ENCODE measurements at places on chromosomes 4 and X.

GRCh38 chrX:136752346-136752745 lies 28.4 kb downstream of the ARHGEF6 start:
- DNase-seq, result no peak

DNA sequence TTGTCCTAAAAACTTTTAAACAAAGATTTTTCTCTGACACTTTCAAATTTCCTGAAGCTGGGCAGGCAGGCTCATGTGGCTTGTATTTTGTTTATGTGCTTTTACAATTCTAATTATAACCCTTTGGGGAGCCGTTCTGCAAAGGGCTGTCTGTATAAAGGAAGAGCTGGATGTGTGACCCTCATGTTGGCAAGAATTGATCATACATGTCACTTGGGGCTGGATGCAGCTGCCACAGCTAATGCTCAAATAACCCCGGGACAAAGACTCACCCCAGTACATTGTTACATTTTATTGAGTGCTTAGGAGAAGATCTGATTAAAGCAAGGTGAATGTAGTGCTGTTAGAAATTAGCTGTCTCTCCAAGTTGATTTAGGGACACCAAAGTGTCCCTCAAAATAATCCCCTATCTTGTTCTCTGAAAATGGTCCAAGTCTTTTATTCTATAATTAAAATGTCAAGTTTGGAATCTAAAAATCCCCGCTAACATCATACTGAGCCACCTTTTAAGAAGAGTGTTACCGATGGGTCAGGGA lies 13.0 kb upstream of the DAPP1 start:
- no peak for DNase-seq

GRCh38 chr4:19945979-19946380 lies 305.7 kb upstream of the SLIT2 start:
- DNase-seq, result no peak

- no peak for DNase-seq
Observed at GRCh38 chr4:26001413-26001812, 87.4 kb downstream of the SMIM20 start.

DNA sequence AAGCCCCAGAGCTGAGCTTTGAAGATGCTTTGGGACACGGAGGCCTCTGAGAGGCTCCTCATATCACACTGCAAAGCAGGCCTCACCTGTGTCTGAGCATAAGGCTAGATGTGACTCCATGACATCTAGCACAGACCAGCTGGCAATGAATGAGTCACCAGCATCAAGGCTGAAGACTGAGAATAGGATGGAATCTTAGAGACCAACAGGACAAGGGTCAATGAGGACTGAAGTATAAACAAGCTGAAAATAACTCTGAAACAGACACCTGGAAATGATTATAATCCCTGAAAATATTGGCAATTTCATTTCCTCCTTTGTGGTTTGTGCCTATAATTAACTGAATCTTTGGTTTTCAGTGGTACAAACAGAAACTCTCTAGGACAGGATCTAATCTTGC lies 87.1 kb upstream of the PRPS1 start:
- no peak for DNase-seq

DNA sequence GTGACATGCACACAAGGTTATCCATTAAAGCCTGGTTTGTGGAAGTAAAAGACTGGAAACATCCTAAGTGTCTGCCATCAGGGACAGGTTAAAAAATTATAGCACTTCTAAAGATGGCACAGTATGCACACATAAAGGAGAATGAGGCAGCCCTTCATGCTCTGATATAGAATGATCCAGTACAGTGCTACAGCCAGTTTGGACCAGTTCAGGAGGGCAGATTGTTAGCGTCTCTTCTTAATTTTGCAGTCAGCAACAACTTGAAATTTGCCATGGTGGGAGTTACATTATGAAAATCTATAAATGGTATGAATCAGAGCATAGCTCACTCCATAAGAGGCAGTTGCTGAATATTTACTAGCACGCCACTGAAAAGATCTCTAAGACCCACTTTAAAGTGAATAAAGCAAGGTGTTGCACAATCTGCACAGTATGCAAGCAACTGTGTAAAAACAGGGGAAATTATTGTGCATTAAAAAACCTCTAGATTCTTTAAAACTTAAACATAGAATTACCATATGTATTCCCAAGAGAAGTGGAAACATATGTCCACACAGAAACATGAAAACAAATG lies 20.3 kb upstream of the SOD3 start:
- no peak for DNase-seq

DNA sequence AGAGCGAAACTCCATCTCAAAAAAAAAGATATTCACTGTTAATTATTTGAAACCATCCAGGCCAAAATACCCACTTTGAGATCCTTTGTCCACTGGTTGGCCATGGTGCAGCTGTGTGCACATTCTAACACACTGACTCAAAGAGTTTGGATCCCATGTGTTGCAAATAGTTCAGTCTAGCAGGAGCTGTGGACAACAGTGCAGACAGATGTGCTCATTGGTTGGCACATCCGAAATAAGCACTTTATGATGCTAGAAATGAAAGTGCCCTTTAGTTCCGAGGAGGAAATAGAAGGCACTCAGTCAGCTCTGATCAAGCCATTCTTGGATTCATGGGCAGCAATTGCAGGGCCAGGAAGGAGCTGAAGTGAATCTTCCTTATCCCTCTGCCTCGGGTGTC lies 63.0 kb upstream of the TMEM150C start:
- peak; percentile 61 for DNase-seq

GRCh38 chrX:72053508-72053907 lies 78.2 kb downstream of the RTL5 start:
- DNase-seq, result no peak
